Thoracic aorta (tissue), 2 donors: ENCODE measurements at places on chromosomes 12 and 14. TPM values are rescaled to one million over a fixed set of nuclear protein-coding genes. Genes with fewer than 3 reads are reported as not detected.

DNA sequence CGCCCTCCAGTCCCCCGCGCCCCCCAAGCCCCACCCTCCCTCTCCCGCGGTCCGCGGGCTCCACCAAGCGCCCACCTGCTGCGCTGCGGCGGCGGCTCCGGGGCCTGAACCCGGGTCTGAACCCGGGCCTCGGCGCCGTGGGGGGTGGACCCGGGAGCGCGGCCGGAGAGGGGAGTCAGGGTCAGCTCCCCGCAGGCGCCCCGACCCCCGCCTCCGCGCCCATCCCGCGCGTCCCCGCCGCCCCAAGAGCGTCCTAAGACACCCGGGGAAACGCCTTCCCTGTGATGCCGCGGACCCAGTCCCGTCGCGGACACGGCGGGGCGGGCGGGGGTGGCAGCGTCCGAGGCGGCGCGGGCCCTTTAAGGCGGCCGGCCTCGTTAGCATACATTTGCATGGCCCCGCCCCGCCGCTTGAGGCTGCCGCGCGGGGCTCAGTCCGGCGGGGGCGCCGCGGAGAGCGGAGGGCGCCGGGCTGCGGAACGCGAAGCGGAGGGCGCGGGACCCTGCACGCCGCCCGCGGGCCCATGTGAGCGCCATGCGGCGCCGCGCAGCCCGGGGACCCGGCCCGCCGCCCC is at the start of gene MMP17:
TSS of gene MMP17 (plus strand) at position 433 of the 574 bp plus-strand sequence. CDS start at position 535, 102 bp downstream.
- no peak for DNase-seq

DNA sequence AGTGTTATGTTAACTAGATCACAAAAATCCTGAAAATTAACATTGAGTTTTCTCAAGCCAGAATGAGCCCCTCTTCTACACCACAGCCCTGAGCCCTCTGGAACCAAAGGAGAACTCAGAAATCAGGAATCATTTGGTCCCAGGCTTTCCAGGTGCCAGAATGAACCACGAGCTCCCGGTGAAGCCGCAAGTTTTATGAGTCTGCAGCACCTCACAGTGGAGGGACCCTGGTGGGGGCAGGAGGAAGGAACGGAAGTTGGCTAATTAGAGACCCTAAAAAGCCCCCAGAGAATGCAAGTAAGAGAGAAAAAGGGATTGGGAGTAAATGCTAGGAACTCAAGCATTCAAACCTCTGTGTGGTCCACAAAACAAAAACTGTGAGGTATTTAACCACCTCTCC is 52.9 kb upstream of the BCL2L14 start:
- no peak for DNase-seq

DNA sequence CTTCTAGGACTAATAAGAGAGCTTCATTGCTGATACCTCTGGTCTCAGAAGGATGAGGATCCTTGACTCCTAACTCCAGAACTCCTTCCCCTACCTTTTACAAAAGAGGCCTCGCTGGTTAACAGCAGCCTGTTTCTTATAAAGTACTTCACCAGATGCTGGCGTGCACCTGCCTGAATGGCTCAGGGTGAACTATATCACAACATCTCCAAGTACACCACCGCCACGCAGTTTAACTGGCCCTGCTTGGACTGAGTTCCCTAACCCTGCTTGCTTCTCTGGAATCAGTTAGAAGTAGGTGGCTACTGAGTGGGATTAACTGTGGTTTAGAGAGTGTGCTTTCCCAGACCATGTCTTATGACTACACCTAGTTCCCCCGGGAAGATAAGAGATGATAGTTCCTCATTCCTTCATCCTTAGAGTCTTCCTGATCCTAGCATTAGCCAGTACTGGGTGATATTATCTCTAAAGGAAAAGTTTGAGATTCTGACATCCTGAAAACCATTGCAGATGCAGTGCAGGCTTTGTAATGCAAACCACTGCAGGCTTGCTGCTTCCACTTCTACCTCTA is 3.0 kb downstream of the FOXJ2 start:
- DNase-seq: no peak

- no peak for DNase-seq
Measured at GRCh38 chr12:116303929-116304328, 26.4 kb upstream of the MED13L start.

- DNase-seq: no peak
Measured at GRCh38 chr12:16523951-16524331, 82.0 kb downstream of the LMO3 start.

DNA sequence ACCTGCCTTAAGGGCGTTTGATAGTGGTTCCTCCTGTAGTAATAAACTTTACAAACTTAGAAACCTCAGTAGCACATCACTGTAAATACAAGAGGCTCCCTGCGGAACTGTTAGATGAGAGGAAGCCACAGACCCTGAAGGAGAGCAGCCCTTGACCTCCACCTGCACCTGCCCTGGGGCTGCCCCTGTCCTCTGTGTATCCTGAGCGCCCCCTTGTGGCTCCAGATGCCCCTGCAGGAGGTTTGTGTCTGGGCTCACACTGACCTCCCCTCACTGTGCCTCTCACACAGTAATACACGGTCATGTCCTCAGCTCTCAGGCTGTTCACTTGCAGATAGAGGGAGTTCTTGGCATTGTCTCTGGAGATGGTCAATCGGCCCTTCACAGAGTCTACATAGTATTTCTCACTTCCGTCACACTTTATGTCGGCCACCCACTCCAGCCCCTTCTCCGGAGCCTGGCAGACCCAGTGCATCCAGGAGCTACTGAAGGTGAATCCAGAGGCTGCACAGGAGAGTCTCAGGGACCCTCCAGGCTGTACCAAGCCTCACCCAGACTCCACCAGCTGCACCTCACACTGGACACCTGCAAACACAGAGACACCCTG is 1059.8 kb downstream of the TMEM121 start:
- DNase-seq: no peak

GRCh38 chr14:52856139-52856538 is 64.7 kb upstream of the GNPNAT1 start:
- DNase-seq: no peak

- DNase-seq: peak; percentile 44
Measured at GRCh38 chr14:99682809-99683618, 1.1 kb upstream of the CYP46A1 start.

- no peak for DNase-seq
Measured at GRCh38 chr14:79332504-79333197, 878.7 kb downstream of the DIO2 start.

DNA sequence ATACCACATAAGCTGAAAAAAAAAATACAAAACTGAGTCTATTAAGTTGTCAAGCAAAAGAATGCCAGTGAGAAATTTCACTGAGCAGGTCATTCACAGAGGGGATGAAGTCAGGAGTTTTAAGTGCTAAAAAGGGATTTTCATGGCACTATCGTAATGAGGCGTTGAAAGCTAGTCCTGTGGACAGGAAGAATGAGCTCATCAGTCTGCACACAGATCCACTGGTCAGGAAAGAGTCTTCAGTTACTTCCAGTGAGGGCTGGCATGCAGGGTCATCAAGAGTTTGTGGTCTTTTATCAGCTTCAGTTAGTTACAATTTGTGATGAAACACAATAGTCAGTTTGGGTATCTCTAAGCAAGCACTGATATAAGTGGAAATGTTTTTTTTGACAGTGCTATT is 88.1 kb upstream of the WSCD2 start:
- no peak for DNase-seq

- no peak for DNase-seq
Measured at GRCh38 chr12:49041881-49042484, 18.6 kb downstream of the KMT2D start.

DNA sequence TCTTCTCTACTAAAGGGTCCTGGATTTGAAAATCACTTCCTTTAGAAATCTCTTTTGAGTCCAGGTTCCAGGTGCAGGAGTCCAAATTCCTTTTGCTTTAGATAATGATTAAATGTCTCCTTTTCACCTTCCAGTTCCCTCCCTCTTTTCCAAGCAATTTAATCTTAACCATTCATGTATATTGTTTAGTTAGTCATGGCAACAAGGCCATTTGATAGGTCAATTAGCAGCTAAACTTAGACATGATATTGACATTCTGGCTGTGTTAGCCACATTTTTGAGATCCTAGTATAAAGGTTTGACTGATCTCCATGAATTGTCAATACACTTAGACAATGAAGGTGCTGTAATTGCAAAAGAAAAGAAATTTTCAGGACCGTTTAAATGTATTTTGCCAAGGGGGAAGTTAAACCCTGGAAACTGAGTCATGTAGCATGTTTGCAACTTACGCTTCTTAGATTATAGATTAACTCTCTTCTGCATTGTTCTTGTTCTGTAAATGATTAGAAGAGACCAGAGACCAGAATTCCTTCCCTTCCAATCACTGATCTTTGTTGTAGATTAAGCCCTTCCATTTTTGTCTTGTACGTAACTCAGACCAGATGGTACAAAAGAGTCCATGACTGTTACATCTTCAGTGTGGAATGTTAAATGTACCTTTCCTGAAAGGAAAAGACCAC is 12.4 kb upstream of the C12orf75 start:
- no peak for DNase-seq

GRCh38 chr14:102911541-102911951 is 10.9 kb upstream of the AMN start:
- DNase-seq: no peak

GRCh38 chr14:72970824-72971434 is 44.7 kb downstream of the DCAF4 start:
- no peak for DNase-seq

- no peak for DNase-seq
Measured at GRCh38 chr14:22409006-22409405, 180.0 kb downstream of the DAD1 start.

DNA sequence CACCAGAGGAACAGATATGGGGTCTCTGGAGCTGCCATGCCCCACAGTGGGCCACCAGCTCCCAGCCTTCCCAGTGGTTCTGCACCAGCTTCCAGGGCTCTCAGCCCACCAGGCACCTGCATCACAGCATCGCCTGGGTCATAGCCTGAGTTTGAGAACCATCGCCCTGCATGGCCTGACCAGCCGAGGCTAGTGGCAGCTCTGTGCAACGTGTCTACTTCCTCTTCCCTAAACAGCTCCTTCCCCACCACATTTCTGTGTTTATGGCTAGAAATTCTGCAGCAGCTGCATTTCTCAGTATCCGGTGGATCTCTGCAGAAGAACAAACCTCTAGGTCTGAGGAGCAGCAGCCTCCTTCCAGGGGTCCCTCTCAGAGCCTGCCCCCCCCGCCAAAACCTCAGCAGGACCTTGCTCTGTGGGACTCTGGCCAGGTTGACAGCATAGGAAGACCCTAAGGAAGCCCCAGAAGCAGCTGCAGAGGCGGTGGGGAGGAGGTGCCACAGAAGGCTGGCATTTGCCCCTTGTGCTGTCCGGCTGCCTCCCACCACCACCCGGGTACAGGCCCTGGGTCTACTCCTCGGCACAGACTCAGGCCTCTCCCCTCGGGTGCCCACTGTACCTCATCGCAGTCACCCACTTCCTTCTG is 47.7 kb downstream of the PSMA6 start:
- no peak for DNase-seq

DNA sequence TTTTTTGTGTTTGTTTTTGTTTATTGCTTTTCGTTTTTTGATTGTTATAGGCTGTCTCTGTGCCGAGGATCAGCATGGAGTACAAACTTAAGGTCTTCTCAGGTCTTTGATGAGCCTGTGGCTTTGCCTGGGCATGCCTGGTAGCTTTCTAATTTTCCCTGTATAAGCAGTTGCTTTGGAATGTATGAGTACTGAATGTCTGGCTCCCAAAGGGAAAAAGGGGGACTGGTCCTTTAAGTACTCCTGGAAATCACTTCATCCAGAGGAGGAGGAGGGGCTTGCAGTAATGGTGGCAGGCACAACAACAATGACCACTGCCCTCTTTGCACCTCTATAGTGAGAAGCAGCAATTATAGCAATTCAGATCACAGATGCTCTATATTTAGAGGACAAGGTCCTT is 67.6 kb upstream of the TTC7B start:
- DNase-seq: no peak

DNA sequence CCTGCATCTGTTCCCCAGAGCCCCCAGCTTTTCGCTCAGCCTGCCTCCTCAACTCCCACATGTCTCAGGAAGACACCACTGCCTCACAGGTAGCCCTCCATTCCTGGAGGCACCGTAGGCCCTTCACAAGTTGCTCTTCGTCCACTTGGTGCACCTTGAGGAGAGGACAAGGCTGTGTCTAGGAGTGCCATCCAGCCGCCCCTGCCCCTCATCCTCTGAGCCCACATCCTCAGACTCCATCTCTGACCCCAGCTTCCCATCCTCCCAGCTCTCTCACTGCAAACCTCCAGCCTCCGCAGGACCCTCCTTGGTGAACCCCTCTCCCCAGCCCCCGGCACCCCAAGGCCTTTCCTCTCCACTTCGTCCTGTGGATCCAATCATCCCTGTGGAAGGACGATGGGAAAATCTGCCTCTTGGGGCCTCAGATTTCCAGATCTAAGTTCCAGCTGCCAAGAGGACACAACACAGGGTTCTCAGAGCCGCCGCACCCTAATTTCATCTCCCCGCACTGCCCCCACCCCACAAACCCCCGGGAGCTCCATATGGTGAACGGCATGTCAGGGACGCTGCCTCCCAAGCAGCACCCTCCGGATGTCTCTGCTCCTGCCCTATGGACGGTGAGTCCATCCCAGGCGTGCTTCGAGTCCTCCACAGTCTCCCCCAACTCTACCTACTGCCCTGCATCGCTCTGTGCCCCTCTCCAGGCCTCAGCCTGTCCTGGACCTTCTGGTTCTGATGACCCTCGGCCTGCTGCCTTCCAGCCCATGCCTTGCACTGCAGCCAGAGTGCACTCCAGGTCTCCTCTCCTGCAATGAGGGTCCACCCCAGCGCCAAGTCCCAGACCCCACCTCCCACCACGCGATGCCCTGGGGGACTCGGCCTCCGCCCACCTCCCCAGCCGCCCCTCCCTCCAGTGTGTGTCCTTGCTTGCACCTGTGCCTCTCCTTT is 314.1 kb upstream of the DIO3 start:
- DNase-seq: no peak

GRCh38 chr12:4440187-4440941 is 5.3 kb downstream of the FGF6 start:
- DNase-seq: no peak

GRCh38 chr12:15322164-15323061 is at the start of gene PTPRO:
TSS of gene PTPRO (plus strand) at chr12:15322508.
- no peak for DNase-seq

The SLC25A21 gene
- 1.2 TPM for total RNA-seq

The ZNF891 gene
- 5.4 TPM for total RNA-seq

The CD27 gene
- total RNA-seq: 4.7 TPM

The TEDC1 gene
- 7.8 TPM for total RNA-seq

The CMKLR1 gene
- total RNA-seq: 56.6 TPM

The GPRC5D gene
- total RNA-seq: not detected

The FITM1 gene
- total RNA-seq: not detected

The HHIPL1 gene
- 2.1 TPM for total RNA-seq

The TMEM233 gene
- total RNA-seq: not detected
